ENCODE measurements at places on chromosomes 3 and 15.

- DNase-seq: no peak
These were observed 318.7 kb upstream of the STT3B start for GRCh38 chr3:31213869-31214486.

- peak; percentile 87 for DNase-seq
These were observed 492 bp downstream of the MORF4L1 start for GRCh38 chr15:78872972-78873792.

GRCh38 chr15:45891766-45892165, 256.9 kb downstream of the SQOR start:
- no peak for DNase-seq

DNA sequence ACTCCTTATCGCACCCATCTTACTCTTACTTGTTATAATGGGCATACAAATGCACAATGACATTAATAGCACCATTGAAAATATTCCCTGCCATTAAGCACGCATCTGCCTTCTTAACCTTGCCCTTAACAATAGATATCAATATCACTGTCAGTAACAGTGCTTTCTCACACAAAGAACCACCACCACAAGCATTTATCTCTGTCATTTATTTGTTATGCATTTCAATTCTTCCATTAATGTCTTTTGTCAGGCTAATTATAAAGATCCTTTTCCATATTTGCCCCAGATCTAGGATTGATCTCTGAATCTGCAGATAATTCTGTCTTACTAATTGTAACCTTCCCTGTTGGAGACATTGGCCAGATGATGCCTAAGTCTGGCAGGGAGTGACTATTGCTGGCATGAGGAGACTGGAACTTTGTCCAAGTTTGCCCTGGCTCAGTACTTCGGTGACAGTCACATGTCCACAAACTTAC, 419.6 kb upstream of the TGFBR2 start:
- DNase-seq: no peak

GRCh38 chr3:148369381-148369780, 328.3 kb upstream of the AGTR1 start:
- no peak for DNase-seq

DNA sequence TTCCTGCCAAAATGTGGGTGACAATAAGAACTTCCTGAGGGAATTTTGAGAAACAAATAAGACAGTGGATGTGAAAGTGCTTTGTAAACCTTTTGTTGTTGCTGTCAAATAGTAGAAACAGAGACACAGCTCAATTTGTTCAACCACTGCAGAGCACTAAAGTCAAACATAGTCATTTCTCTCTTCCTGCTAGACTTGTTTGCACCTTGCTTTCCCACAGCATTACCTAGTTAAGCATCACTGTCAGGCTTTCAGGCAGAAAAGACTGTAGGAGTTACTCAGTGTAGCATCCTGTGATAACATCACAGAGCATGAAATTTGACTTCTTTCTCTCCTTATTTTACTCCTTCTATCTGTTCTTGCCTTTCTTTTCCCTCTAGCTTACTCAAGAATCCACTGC, 27.1 kb downstream of the SLC12A1 start:
- no peak for DNase-seq

- peak; percentile 20 for DNase-seq
These were observed 4.2 kb downstream of the TEX264 start for GRCh38 chr3:51675201-51675611.

DNA sequence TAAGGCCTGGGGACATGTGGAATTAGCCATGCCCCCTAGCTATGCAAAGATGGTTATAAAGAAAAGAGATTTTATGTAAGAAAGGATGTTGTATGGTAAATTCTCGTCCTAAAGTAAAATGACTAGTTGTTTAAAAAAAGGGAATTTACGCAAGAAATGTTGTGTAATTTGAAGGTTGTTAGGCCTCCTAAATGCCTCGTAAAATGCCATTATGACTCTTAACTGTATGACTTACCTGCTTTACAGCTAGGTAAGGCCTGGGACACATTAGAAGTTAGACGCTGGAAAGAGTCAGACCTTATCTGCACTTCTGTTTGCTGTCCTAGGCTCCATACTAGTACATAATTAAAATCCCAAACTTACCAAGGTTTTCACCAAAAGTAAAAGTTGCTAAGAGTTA, 17.5 kb upstream of the HHATL start:
- no peak for DNase-seq

GRCh38 chr3:5054098-5054497, 68.0 kb upstream of the ARL8B start:
- no peak for DNase-seq

GRCh38 chr3:51392355-51393133, 1.5 kb downstream of the RBM15B start:
- no peak for DNase-seq

GRCh38 chr3:143806038-143806437, 42.2 kb downstream of the SLC9A9 start:
- no peak for DNase-seq

GRCh38 chr3:76132154-76132470, 346.8 kb upstream of the ZNF717 start:
- no peak for DNase-seq

All from activated T-cell treated with anti-CD3 and anti-CD28 coated beads for 24 hours (primary cell).